ENCODE measurements at places on chromosomes 2 and 18.
A peak's percentile ranks its signal among the peaks of the same experiment; 100 is the strongest.

- peak; percentile 74 for DNase-seq
These were observed 76.0 kb downstream of the CD28 start for GRCh38 chr2:203782262-203782976.

GRCh38 chr2:241217320-241218031 is 29.0 kb downstream of the ANO7 start:
- peak; percentile 82 for DNase-seq

- no peak for DNase-seq
These were observed 34.0 kb downstream of the LBH start for GRCh38 chr2:30265052-30266015.

- DNase-seq: peak; percentile 4
These were observed 34.0 kb downstream of the NAPG start for GRCh38 chr18:10559553-10560451.

GRCh38 chr2:85057226-85057962 is 75.8 kb upstream of the TCF7L1 start:
- no peak for DNase-seq

DNA sequence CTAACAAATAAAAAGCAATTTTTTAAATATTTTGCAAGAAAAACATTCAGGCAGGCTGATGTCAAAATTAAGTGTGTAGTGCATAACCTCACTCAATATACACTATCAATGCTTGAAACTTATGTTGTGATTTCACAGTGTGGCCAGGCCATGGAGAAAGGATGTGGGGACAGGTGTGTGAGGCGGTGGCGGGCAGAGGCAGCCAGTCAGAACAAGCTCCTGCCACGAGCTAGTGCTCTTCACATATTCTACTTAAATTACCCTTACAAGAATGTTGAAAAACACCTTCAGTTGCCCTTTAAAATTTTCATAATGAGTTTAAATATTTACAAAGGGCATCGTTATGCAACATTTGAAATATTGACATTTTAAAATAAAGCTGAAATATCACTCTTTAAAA is 43.2 kb downstream of the CYB5A start:
- DNase-seq: no peak

DNA sequence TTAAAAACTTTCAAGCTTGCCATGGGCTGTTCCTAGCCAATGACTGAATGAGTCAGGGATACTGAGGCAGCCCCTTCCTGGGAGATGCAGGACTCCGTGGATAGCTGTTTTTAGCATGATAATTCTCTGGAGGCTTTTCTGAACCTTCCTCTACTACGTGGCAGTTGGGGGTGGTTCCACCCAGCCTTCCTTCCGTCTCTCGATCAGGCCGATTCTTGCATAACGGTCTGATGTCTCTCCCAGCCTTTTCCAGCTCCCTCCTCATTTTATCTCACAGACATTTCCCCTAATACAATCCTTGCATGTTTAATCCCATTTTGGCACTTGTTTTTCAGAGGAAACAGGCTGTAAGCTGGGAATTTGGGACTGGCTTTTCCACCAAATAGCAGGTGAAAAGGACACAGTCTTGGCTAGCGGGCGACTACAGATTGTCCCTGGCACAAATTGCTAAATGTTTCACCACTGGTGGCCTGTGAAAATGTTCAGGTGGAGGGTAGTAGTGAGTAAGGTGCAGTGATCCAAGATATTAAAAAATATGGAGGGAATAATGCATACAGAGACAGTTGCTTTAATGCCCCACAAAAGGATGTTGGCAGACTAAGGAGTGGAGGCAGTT is 21.0 kb upstream of the CTLA4 start:
- DNase-seq: no peak

- DNase-seq: no peak
These were observed 49.8 kb upstream of the ASB1 start for GRCh38 chr2:238376884-238377391.

DNA sequence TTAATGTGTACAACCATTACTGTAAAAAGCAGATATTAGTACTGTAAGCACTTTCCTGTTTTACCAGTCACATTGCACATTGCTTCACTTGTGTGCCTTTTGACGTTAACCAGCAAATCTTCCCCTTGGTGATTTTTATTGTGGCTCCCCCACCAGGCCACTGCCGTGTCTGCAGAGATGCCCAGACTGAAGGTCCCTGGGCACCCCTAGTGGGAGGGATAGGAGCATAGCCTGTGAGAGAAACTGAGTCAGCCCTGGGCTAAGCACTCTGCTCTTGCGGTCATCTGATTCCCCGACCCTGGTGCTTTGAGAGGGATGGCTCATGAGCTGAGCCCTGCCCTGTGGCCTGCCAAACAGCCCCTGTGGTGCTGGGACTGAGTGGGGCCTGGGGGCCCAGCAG is 73.4 kb downstream of the INPP4A start:
- DNase-seq: peak; percentile 19

DNA sequence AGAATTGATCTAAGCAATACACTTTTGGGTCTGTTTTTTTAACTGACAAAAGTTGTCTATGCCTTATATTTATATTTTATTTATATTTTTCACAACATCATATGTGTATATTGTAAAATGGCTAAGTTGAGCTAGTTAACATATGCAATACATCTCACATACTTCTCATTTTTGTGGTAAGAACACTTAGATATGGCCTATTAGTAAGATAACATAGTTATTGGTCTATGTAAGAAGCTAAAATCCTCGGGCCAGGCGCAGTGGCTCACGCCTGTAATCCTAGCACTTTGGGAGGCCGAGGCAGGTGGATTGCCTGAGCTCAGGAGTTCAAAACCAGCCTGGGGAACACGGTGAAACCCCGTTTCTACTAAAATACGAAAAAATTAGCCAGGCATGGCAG is 275.6 kb upstream of the ID2 start:
- DNase-seq: no peak

- DNase-seq: no peak
These were observed 249.1 kb upstream of the SIX2 start for GRCh38 chr2:45258311-45258710.

GRCh38 chr2:102434655-102435381 is 11.9 kb downstream of the IL18RAP start:
- DNase-seq: no peak

GRCh38 chr2:216312441-216312840 is 59.8 kb downstream of the MARCHF4 start:
- DNase-seq: no peak

GRCh38 chr18:75809151-75809925 is 381.8 kb upstream of the SMIM21 start:
- peak; percentile 3 for DNase-seq

DNA sequence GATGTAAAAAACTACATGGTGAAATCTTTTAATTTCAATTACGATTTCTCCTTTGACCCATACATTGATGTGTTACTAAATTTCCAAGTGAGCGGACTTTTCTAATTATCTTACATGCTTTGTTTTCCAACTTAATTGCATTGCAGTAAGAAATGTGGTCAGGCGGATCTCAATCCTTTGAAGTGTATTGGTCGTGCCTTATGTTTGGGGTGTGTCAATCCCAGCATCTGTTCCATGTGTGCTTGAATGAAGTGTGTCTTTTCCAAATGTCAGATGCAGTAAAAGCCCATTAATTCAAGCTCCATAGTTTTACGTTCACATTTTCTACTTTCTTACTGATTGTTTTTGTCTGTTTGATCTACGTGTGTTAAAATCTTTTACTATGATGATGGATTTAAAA is 113.1 kb downstream of the UXS1 start:
- no peak for DNase-seq

GRCh38 chr2:209900638-209901037 is 101.8 kb upstream of the RPE start:
- no peak for DNase-seq

DNA sequence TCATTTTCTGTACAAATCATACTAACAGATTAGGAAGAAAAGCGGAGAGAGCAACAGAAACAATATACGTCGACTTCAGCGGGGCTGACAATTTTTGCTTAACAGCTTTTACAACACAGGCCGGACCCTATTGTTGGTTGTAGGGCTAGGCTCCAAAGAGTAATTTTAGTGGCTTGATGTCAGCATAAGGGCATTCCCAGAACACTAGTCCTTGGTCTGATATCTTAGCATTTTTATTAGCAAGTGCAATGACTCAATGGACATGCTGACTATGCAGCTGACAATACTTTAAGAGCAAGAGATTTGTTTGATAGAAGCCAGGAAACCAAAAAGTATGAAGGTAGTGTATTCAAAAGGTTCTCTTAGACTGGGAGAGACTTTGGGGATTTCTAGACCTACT is 209.9 kb downstream of the LNPK start:
- DNase-seq: no peak

GRCh38 chr18:46334868-46335281 is 230.7 kb downstream of the HAUS1 start:
- peak; percentile 21 for DNase-seq

- peak; percentile 80 for DNase-seq
These were observed 482.7 kb upstream of the SETBP1 start for GRCh38 chr18:44197832-44198611.

DNA sequence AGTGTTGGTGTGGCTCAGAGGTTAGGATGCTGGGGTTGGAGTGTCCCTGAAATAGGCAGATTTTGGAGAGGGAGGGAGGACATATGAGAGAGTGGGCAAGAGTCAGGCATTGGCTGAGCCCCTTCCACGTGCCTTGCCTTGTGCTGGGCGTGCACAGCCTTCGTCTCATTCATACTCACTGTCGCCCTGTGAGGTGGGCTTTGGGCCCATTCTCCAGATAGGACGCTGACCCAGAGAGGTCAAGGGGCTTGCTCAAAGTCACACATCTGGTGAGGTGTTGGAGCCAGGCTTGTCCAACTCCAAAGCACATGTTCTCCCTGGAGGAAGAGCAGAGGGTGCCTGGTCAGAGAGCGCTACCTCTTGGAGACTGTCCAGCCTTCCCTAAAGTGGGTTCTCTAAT is 166.8 kb downstream of the DYSF start:
- no peak for DNase-seq

DNA sequence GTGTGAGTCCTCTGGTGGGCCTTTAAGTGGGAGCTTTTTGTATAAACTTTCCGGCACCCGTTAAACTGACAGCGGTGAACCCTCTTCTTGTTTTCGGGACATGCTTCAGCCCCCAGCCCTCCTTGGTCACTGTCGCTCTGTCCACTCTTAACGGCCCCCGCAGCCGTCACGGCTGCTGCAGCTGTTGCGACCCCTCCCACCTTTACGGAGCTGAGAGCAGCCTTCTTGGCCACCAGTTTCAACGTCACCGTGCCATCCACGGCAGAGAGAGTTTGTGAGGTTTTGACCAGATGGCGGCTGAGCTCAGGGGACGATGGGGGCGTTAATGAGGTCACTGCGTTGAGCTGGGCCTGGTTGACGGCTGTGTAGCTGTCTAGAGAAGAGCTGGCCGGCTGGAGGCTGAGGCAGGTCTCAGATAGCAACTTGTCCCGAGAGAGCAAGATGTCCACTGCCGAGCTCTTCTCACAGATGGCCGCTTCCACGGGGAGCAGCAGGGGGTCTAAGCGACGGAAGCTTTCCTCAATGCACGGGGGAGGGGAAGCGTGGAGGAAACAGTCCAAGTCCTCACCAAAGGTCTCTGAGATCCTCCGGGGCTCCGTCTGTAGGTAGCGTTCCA is 41.9 kb downstream of the KLF7 start:
- DNase-seq: no peak

GRCh38 chr2:190626641-190627210 is 22.2 kb upstream of the NAB1 start:
- no peak for DNase-seq

DNA sequence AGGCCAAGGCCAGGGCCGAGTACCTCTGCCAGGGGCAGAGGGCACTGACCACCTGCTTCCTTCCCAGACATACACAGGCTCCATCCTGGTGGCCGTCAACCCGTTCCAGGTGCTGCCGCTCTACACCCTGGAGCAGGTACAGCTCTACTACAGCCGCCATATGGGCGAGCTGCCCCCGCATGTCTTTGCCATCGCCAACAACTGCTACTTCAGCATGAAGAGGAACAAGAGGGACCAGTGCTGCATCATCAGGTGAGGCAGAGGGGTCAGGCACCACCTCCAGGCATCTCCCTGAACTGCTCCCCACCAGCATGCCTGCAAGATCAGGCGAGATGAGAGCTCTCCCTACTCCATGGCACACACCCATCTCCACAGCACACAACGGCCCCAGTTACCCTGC is 31.1 kb downstream of the MYO7B start:
- DNase-seq: no peak

- DNase-seq: no peak
These were observed 323.9 kb upstream of the NRP2 start for GRCh38 chr2:205358351-205358815.

- no peak for DNase-seq
These were observed 40.7 kb downstream of the PCARE start for GRCh38 chr2:29033656-29034055.

- DNase-seq: no peak
These were observed 47.2 kb downstream of the CLIP4 start for GRCh38 chr2:29162204-29162928.

DNA sequence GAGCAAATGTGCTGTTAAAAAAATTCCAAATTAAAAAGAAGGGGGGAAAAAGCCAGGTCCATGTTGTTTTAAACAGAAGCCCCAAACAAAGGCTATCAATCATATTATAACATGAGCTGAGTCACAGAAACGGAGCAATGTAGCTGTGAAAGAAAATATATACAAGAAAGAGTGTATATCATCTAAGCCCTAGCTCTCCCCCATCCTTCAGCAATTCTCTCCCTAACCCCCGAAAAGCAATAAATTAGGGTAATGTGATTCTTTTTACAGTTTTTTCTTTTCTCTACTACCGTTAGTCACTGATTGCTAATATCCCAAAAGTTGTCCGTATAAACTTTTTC is 25.3 kb downstream of the FEZ2 start:
- DNase-seq: no peak

DNA sequence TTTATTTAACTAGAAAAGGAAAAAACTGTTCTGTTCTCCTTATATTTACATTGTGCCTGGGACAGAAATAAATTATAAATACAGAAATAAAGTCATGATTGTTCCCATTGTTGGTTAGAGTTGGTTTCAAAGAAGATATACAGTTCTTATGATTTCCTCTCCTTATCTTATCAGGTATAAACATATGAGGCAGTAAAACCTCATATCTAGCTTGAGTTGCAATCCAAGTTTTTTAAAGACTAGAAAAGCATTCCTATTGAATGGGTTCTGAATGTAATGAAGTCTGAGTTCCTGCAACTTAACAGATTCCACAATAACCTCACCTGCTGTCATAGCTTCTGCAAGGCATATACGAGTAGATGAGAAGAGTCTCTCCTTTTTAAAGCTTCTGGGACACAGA is 114.7 kb upstream of the CAVIN2 start:
- DNase-seq: peak; percentile 21

DNA sequence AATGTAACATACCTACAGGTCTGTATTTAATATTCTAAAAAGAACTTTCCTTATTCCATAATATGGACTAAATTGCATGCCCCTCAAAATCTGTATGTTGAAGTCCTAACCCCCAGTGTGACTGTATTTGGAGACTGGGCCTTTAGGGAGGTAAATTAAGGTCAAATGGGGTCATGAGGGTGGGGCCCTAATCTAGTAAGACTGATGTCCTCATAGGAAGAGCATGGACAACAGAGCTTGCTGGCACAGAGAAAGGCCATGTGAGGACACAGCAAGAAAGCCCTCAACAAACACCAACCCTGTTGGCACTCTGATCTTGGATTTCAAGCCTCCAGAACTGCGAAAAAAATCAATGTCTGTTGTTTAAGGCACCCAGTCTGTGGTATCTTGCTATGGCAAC is 18.6 kb downstream of the SF3B1 start:
- no peak for DNase-seq

GRCh38 chr18:45121146-45121545 is 440.5 kb downstream of the SETBP1 start:
- DNase-seq: no peak

- DNase-seq: no peak
These were observed 70.3 kb downstream of the TMEM237 start for GRCh38 chr2:201572846-201573508.

Data from small intestine (tissue), 16 donors.